NCI-H510A treated with DMSO at 0.1 percent for 48 hours (cell line): ENCODE measurements at places on chromosomes 6 and 20.

DNA sequence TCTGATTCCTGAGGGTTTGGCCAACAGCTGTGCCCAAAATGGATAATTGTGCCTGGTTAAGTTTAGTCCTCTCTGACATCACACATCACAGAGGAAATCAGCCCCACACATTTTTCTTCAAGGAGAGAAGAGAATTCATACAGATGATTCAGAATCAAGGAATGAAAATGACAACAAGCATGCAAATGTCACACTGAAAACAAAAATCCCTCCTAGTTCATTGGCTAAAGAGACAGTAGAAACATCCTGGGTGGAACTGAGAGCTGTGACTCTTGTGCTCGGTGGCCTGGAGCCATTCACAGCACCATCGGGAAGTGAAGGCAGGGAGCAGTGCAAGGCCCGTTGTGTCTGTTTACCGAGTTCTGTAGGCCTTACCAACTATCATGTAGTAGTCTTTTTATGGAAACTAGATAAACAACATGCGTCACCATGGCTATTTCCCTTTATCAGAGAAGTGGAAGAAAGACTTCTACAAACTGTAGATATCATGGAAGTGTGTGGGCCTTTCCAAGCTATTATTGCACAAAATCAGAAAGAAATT lies 81.7 kb upstream of the TENT5A start:
- no peak for DNase-seq

- DNase-seq = no peak
These were observed 46.9 kb downstream of the UST start for GRCh38 chr6:148793721-148794120.

DNA sequence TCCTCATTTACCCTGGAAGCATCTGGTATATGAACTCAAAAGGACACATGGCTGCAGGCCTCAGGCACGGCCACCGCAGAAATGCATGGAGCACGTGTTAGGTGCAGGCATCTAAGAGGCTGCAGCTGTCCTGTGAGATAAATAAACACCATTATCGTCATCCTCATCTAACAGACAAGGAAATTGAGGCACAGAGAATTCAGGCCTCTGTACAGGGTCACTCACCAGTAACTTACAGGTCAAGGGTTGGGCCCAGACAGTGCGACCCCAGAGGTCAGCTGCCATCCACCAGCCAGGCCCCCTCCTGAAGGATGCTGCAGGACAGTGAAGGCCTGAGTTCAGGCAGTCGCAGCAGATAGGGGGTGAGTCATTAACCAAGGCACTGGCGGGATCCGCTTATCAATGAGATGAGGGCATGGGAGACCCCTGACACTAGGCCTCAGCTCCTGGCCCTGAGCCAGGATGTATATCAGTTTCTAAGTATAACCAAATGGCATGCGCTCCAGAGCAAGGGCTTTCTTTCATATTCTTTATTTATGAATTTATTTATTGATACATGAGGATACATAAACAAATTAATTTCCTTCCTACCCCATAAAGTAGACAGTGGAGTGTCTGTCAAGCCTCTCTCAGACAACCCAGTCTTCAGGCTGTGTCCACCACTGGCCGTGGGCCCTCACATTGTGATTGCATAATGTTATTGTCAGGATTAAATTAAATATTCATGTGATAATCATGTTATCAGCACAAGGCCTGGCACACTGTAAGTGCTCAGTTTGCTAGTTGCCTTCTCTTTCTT lies 316.9 kb downstream of the QKI start:
- DNase-seq = no peak

GRCh38 chr6:153051801-153052200 lies 49.3 kb upstream of the MTRF1L start:
- DNase-seq = no peak

DNA sequence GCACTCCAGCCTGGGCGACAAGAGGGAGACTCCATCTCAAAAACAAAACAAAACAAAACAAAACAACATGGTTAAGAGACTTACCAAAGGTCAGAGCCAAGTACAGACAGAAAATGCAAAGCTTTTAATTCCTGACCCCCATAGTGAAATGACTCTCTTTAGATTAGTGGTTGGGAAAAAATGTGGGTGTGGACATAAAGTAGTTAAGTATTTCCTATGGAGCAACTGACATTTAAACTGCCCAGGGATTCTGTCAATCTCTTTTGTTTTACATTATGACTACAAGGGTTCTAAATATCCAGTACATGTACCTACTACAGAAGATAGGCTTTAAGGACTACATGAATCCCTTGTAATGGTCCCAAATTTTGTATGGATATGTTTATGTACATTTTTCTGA lies 75.1 kb downstream of the IRAK1BP1 start:
- no peak for DNase-seq

- no peak for DNase-seq
These were observed 2.9 kb upstream of the TAAR1 start for GRCh38 chr6:132661906-132662305.

DNA sequence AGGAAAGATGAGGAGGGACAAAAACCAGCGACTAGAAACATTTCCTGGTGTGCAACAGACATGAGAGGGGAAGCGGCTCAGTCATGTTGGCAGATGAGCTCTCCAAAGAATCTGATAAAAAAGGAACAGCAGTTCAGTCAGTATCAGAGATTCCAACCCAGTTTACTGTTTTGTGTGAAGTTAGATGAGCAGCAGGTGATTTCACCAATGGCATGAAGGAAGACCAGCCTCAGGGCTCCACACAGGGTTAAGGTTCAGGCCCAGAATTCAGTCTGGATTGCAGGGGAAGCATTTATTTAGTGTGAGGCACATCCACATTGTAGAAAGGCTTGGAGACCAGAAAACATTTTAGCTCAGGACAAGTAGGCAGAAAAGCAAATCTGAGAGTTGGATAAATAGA lies 317.8 kb downstream of the C6orf118 start:
- no peak for DNase-seq

DNA sequence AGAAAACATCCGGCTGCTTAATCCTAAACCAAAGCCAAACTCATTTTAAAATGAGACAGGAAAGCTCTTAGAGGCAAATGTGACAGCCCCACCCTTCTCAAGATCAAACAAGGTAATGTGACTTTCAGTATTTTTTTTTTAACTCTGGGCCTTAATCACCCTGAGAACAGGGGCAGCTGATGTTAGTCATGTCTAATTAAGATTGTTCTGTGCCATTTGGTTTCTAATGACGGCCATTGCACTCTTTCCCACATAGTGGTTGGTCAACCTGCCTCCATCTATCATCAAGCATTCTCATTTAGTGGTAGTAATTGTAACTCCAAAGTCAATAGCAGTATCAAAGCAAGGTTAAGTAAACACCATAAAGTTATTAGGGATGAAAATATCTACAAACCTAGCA lies 191.6 kb upstream of the EXOC2 start:
- DNase-seq = no peak

GRCh38 chr6:25645916-25646315 lies 6.1 kb upstream of the SCGN start:
- DNase-seq = no peak

GRCh38 chr20:11111191-11111590 lies 437.4 kb upstream of the JAG1 start:
- no peak for DNase-seq

- no peak for DNase-seq
These were observed 194.7 kb upstream of the RREB1 start for GRCh38 chr6:6912817-6913744.

- DNase-seq = no peak
These were observed 92.8 kb downstream of the TAF4 start for GRCh38 chr20:61972636-61973508.

DNA sequence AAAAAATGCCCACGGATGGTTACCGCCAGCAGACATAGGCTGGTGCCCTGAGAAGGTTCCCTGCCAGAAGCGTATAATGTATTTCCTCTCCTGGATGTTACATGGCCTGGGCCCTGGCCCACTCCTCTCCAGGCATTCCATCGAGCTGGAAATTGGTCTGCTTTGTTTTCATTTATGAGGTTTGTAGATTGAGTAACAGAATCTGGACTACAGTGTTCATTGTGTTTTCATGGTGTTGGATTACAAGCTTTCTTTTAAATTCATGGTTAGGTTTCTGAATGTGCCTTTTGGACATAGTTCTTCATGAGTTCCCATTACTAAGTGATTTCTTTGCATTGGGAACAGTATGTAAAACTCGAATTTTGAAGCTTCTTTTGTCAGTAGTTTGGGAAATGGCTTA lies 6.4 kb downstream of the TIAM2 start:
- DNase-seq = no peak

- DNase-seq = no peak
These were observed 38.8 kb downstream of the SESN1 start for GRCh38 chr6:109055771-109056235.

GRCh38 chr6:33923857-33924514 lies 120.2 kb upstream of the MLN start:
- DNase-seq = no peak

- peak; percentile 54 for DNase-seq
These were observed 40.6 kb downstream of the SLC35D3 start for GRCh38 chr6:136962661-136963060.

- no peak for DNase-seq
These were observed 37.5 kb downstream of the SRC start for GRCh38 chr20:37383229-37383989.

DNA sequence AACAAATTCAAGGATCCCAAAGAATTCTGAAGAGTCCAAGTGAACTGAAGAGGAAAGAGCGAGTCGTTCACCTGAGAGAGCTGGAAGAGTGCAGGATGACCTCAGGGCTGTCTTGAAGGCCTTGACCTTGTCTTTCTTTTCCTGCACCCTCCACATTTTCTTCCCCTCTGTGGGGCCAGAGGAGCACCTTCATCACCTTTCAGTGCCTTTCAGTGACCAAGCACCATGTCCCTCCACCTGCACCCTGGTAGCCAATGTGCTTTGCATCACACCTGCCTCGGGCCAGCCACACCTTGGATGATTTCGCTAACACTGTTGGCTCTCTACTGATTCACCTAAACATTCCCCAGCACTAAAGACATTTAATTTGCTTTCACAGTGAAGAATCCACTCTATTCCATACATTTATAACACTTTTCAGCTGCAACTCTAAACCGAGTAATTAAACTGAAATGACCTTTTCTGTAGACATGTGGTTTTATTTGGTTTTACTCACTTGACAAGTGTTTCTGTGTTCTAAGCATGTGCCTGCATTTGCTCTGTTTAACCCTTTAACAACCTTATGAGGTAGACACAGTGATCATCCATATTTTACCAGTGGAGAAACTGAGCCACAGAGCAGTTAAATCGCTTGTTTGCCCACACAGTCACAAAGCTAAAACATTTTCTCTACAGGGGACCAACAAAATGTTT lies 121.3 kb upstream of the CST7 start:
- no peak for DNase-seq

DNA sequence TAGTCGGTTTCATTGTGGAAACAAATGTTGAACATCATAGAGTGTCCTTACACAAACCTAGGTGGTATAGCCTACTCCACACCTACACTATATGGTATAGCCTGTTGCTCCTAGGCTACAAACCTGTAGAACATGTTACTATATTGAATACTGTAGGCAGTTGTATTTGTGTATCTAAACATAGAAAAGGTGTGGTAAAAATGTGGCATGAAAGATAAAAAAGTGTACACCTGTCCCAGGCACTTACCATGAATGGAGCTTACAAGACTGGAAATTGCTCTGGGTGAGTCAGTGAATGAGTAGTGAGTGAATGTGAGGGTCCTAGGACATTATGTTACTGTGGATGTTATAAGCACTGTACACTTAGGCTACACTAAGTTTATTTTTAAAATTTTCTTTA lies 103.0 kb downstream of the ZFAND3 start:
- no peak for DNase-seq
